ENCODE measurements at places on chromosomes 2 and 18. TPM values are rescaled to one million over a fixed set of nuclear protein-coding genes. Genes with fewer than 3 reads are reported as not detected.

Gene LCT
- total RNA-seq: not detected

Gene METTL5
- 39.5 TPM for total RNA-seq

Gene IL1RL2
- 0.82 TPM for total RNA-seq

Gene DAW1
- 1.2 TPM for total RNA-seq

Gene RFX8
- 0.41 TPM for total RNA-seq

Gene SKA1
- total RNA-seq: 2.0 TPM

Gene CIB4
- not detected for total RNA-seq

Gene NTSR2
- total RNA-seq: 0.82 TPM

Gene BOLL
- not detected for total RNA-seq

Gene NOL4
- 140 TPM for total RNA-seq

Gene VWA3B
- under 0.01 TPM for total RNA-seq

Gene PID1
- 36.7 TPM for total RNA-seq

Gene COPS7B
- total RNA-seq: 16.7 TPM

Gene SLC4A5
- total RNA-seq: 1.2 TPM

Gene NMUR1
- 0.41 TPM for total RNA-seq
